ENCODE measurements at places on chromosomes 3 and 15.

GRCh38 chr3:68773401-68773800 is 158.9 kb downstream of the TAFA4 start:
- DNase-seq, result no peak

DNA sequence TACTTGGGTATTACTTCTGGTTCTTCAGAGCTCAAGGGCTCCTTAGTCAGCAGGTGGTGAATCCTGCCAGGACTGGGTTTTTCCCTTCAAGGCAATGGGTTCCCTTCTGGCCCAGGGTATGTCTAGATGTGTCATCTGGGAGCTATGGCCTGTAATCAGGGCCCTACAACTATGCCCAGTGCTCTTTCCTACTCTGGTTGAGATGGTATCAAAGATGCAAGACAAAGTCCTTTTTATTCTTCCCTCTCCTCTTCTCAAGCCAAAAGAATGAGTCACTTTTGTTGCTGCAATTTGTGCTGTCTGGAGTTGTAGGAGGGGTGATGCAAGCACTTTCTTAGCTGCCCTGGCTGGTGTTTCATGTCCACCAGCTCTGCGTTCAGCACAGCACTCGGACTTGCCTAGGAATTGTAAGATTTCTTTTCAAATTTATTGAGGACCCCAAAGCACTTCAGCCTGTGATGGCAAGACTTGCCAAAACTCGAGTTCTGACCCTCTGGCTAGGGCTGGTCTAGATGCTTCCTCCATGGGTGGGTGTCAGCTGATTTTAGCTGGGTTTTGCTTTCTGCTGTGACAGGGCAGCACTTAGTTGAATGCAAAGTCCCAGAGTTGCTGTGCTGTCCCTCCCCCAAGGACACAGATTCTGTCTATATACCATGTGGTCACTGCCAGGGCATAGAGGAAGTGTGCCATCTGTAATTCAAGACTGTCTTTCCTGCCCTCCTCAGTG is 129.2 kb upstream of the CBLB start:
- no peak for DNase-seq

- no peak for DNase-seq
These were observed 1068.6 kb upstream of the CADM2 start for GRCh38 chr3:83890039-83890762.

DNA sequence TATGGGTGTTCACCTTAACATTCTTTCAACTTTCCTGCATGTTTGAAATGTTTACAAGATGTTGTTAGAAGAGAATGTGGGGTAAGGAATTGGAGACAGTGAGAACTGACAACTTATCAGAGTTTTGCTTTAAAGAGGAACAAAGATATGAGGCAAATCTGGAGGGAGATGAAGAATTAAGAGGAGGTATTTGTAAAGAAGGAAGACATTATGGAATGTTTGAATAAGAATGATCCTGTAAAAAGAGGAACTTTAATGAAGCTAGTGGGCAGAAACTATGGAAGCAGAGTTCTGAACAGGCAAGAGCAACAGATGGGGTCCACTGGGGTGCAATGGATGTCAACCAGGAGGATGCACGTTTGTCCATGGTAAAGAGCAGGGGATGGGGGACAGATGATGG is 27.7 kb downstream of the PLD1 start:
- no peak for DNase-seq

GRCh38 chr3:72814308-72814707 is 33.9 kb downstream of the SHQ1 start:
- no peak for DNase-seq

- no peak for DNase-seq
These were observed 2.0 kb downstream of the PPP1R14D start for GRCh38 chr15:40826423-40827075.

GRCh38 chr15:42932833-42933515 is 12.4 kb upstream of the TTBK2 start:
- DNase-seq, result no peak

- no peak for DNase-seq
These were observed 2.2 kb upstream of the HES1 start for GRCh38 chr3:194133661-194134230.

- peak; percentile 79 for DNase-seq
These were observed 7.4 kb upstream of the IGDCC3 start for GRCh38 chr15:65384895-65385869.

GRCh38 chr15:58407236-58407775 is 24.5 kb upstream of the LIPC start:
- no peak for DNase-seq

DNA sequence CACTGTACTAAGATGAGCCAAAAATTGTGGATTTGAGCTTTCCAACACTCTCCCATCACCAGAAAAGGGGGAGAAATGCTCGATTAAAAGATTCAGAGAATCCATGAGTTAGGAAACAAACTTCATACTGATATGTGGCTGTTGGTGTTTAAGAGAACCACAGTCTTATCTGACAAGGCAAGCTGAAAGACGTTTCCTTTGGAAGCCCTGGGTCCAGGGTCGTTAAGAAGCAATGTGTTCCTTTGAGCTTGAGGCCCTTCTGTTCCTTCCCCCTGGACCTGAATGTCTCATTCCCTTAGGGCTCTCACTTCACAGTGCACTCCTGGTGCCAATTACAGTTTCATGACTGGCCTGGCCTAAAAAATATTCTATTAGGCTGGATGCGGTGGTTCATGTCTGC is 524.8 kb upstream of the PPP2R3A start:
- no peak for DNase-seq

- no peak for DNase-seq
These were observed 348.2 kb downstream of the PDCD6IP start for GRCh38 chr3:34146596-34146995.

- no peak for DNase-seq
These were observed 1.3 kb downstream of the SMCO1 start for GRCh38 chr3:196513697-196514349.

- DNase-seq, result no peak
These were observed 18.6 kb downstream of the PIK3R4 start for GRCh38 chr3:130728037-130728436.

GRCh38 chr3:177681156-177681555 is 483.9 kb upstream of the TBL1XR1 start:
- DNase-seq, result no peak

GRCh38 chr3:72114773-72115172 is 329.8 kb upstream of the PROK2 start:
- no peak for DNase-seq

DNA sequence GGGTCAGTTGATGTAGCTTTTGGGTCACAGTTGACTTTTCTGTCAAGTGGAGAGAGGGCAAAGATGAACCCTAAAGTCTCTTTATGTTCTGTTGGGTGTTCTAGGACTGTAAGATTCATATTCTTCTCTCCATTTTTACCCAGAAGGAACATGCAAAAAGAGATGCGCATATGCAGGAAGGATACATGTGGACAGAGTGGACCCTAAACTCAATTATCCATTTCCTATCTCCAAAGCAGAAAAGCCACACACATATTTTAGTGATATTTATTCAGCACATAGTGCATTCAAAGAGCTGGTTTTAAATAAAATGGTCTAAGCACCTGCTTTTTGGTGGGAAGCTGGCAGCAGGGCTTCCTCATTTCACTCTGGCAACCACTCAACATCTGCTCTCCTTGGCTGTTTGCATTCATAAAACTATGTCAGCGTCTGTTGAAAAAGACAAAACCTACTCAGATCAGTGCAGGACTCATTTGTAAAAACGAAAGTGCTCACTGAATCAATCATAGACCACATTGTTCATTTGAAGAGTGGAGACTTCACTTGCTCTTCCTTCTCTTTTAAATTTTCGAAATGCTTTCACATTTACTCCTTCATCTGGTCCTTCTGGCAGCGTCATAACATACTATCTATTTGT is 96.6 kb downstream of the SEMA6D start:
- no peak for DNase-seq

DNA sequence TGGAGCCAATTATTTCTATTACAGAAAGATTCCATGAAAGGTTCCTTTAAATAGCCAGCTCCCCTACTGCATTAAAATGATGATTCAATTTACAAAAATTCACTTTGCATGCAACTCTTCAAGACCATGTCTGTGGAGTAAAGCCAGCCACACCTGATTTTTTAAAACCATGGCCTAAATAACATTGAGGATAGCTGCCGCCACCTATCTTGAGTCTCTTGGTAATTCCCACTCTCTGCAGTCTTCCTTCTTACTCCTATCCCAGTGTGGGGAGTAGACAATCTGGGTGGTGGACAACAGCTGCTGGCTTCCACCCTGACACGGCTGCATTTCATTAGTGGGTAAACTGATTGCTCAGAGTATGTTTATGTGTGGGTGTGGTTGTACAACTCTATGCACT is 10.7 kb downstream of the LRTM1 start:
- DNase-seq, result no peak

DNA sequence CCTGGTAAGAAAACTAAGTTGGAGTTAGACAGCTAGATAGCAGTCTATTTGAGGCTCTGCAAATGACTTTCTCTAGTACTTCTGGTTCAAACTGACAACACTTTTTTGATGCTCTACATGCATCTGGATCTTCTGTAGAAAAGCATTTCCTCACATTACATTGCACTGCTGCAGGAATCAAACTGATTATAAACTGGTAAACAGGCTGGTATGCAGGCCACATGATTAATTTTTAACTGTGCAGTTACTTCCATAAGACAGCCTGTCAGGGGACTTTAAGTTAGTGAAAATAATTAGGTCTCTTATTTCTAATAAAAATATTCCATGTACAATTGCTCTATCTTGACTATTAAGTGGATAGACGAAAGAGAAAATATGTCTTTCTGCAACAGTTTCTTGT is 550.0 kb upstream of the ALCAM start:
- DNase-seq, result no peak

DNA sequence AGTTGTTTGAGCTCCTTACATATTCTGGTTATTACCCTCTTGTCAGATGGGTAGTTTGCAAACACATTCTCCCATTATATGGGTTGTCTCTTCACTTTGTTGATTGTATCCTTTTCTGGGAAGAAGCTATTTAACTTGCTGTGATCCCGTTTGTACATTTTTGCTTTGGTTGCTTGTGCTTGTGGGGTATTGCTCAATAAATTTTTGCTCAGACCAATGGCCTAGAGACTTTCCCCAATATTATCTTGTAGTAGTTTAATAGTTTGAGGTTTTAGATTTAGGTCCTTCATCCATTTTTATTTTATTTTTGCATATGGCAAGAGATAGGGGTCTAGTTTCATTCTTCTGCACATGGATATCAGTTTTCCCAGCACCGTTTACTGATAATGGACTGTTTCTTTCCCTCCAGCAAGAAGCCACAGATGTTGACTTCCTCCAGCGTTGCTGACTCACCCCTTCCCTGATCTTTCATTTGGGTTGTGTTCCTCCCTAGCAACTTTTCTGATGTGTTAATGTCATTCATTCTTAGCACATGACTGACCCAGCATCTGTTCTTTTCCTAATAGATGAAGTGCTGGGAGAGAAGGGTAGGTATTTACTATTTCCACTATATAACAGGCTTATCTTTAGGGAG is 166.7 kb upstream of the SGO1 start:
- no peak for DNase-seq

- DNase-seq, result no peak
These were observed 17.0 kb downstream of the LRCH3 start for GRCh38 chr3:197807969-197808587.
